ENCODE measurements at places on chromosomes 3 and 15. TPM values are rescaled to one million over a fixed set of nuclear protein-coding genes. Genes with fewer than 3 reads are reported as not detected.

THRB gene
- total RNA-seq, result 0.83 TPM

C3orf52 gene
- total RNA-seq, result 12.5 TPM

UPK1B gene
- 13.6 TPM for total RNA-seq

PARP14 gene
- 8.6 TPM for total RNA-seq

PLSCR5 gene
- total RNA-seq, result not detected

TBC1D5 gene
- total RNA-seq, result 13.8 TPM

C3orf22 gene
- total RNA-seq, result not detected

C3orf20 gene
- not detected for total RNA-seq

SLC22A13 gene
- not detected for total RNA-seq

USP4 gene
- 12.9 TPM for total RNA-seq

CLK3 gene
- total RNA-seq, result 35.2 TPM

MESP2 gene
- total RNA-seq, result 0.95 TPM

CEP152 gene
- 4.4 TPM for total RNA-seq

CHL1 gene
- total RNA-seq, result not detected

TTLL13 gene
- 0.14 TPM for total RNA-seq

AMOTL2 gene
- 46.2 TPM for total RNA-seq

BLM gene
- 12.6 TPM for total RNA-seq

GXYLT2 gene
- total RNA-seq, result 3.5 TPM

NR2F2 gene
- 24.3 TPM for total RNA-seq

ADGRG7 gene
- not detected for total RNA-seq

SOX2 gene
- 0.60 TPM for total RNA-seq

PP2D1 gene
- total RNA-seq, result not detected

A4GNT gene
- total RNA-seq, result not detected

AADAC gene
- total RNA-seq, result 16.3 TPM

STAC gene
- 3.0 TPM for total RNA-seq

ANKRD63 gene
- 0.67 TPM for total RNA-seq

MME gene
- total RNA-seq, result not detected

PRSS50 gene
- total RNA-seq, result not detected

MINDY4B gene
- not detected for total RNA-seq

IQCF5 gene
- total RNA-seq, result not detected
